SK-N-SH treated with all-trans-retinoic acid at 6 μM for 48 hours (cell line): ENCODE measurements at places on chromosomes 1 and 21.
A peak's percentile ranks its signal among the peaks of the same experiment; 100 is the strongest.

DNA sequence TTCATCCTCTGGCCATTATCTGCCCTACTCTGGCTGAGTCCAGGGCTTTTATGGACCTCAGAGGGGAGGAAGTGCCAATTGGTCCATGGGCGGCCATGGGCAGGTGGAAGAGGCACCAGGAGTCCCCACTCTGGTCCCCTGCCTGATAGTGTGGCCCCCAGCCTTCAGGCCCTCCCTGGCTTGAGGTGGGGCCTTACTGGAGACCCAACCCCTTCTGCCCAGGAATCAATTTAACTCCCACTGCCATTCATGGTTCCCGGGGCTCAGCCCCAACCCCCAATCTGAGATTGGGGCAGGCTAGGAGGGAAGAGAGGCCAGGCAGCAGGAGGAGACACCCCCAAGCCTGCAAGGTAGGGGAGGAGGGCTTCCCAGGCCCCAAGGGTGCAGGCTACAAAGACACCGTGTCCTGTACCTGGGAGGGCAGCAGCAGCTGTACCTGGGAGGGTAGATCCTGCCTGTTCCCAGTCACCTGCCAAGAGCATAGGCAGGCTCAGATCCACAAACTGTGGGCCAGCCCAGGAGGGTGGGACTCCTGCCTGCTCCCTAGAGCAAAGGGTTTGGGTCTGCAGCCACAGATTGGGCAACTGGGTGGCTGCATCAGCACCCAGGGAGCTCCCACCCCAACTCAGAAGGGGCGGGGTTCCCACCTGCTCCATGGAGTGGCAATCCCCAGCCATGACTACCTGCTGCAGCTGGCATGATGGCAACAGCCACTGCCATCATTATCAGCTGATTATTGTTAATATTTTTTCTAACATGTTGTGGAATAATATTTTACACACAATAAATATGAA, 1044.1 kb upstream of the B3GALT2 start:
- no peak for ATAC-seq

GRCh38 chr1:59570524-59570923, 244.2 kb upstream of the HOOK1 start:
- ATAC-seq, result no peak

- ATAC-seq, result peak; percentile 2
Measured at GRCh38 chr21:43727519-43728153, 8.7 kb downstream of the PDXK start.

DNA sequence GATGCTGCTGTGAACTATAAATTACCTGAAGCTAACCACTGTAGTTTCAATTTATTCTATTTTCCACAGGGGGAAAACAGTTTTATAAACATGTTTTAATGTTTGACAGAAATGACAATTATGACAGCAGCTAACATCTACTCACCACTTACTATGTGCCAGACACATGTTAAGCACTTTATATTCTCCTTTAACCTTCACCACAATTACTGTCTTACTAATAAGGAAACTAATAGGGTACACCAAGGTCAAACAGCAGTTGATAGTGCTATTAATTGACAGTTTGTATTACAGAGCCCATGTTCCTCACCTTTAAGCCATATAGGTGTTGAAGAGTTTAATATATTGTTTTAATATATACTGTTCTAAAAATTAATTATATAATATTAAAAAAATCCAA, 146.4 kb downstream of the EVI5 start:
- ATAC-seq, result no peak

GRCh38 chr1:31748365-31748764, 15.8 kb downstream of the ADGRB2 start:
- ATAC-seq, result no peak

GRCh38 chr1:218711001-218711400, 365.9 kb downstream of the TGFB2 start:
- ATAC-seq, result no peak

- ATAC-seq, result no peak
Measured at GRCh38 chr1:24021403-24022266, 41.5 kb upstream of the SRSF10 start.

GRCh38 chr1:204806943-204807687, 63.5 kb upstream of the NFASC start:
- peak; percentile 99 for ATAC-seq

DNA sequence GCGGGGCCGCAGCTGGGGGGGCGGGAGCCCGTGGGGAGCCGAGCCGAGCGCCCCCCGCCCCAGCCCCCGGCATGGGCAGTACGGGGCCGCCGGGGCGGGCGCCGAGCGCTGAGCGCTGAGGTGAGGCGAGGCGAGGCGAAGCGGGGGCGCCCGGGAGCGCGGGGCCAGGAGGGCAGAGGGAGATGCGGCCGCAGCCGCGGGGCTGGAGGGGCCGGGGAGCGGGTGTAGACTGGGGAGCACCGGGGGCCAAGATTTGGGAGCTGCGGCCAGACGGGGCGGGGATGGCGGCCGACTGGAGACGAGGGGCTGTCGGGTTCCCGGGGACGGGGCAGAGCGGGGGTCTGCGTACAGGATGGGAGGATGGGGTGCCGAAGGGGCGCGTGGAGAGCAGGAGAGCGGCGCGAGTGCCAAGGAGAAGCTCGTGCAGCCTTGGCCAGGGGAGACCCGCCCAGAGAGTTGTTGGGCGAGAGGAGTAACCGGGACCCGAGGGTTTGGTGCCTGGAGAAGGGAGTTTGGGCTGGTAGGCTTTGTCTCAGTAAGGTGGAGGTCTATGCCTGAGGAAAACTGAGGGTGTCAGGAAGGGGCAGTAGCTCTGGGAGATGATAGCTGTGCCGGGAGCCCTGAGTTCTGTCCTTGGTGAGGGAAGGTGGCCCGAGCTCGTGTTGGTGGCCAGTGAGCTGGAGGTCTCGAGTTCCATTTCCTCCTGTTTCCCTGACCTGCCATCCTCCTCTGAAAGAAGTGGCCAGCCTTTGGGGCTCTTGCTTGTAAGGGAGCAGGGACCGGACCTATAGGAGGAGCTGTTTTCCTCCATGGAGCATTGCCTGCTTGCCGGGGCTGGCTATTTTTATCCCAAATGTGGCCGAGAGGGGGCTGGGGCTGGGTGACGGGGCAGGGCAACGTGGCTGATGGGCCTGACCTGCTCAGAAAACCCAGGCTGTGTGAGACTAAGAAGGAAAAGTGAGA, 539 bp downstream of the ATP8B2 start:
- ATAC-seq, result peak; percentile 79

DNA sequence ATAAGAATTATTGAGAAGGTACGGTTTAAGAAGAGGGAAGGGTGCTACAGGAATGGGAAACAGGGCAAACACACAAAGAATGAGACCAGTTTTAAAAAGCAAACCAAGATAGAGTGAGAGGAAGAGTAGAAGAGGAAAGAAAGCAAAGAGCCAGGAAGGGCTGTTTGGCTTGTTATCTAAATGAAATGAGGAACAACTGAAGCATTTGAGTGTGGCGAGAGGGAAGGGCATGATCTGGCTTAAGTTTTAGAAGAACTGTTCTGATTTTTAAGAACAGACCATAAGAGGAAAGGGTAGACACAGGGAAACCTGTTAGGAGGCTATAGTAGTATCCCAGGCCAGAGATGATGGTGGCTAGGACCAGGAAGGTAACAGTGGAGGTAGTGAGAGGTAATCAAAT, 73.8 kb downstream of the TUT4 start:
- no peak for ATAC-seq

DNA sequence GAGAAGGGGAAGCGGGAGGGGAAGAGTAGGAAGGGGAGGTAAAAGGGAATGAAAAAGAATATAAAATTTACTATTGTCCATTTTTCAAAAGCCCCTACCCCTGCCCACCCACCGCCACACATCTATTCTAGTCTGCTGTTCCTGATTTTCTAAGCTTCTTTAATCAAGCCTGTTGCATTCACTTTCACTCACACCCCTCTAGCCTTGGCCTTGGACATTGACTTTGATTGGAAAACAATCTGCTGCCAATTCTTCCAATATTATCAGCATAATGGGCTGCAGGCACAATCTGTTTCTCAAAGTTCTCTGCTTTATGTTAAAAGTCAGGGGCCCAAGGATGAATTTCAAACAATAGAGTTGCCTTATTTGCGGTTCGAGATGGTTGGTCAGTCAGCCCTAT, 281.2 kb downstream of the SETD4 start:
- no peak; the same call in 2 of the 3 replicates for ATAC-seq

DNA sequence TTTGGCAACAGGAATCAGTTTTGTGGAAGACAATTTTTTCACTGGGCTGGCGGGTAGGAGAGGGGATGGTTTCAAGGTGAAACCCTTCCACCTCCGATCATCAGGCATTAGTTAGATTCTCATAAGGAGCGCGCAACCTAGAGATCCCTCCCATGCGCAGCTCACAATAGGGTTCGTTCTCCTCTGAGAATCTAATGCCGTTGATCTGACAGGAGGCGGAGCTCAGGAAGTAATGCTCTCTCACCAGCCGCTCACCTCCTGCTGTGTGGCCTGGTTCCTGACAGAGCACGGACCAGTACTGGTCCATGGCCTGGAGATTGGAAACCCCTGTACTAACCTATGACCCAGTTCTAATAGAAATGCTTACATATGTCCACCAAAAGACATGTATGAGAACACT, 96.6 kb upstream of the KIAA1614 start:
- no peak for ATAC-seq

- no peak for ATAC-seq
Measured at GRCh38 chr1:50852889-50853288, 107.2 kb downstream of the FAF1 start.

DNA sequence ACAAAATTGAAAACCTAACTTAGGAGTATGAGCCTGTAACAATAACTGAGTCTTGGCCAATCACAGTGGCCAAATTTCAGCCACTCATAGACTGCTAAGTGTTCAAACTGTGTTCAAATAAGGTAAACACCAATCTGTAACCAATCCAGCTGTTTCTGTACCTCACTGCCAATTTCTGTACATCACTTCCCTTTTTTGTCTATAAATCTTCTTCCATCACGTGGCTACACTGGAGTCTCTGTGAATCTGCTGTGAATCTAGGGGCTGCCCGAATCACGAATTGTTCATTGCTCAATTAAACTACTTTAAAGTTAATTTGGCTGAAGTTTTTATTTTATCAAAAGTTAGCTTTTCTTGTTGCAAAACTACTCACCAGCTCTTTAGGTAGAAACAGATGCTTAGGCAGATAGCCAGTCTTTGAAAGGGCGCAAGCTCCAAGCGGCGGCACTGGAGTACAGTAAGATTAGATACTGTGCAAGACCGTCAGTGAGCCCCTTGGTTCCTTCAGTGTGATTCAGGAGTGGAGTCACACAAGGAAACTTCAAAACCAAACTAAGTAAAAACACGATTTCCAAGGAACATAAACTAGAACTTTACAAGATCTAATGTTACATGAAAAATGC, 43.2 kb upstream of the ADGRL2 start:
- no peak for ATAC-seq
